MG63 (cell line): ENCODE measurements at places on chromosomes 1 and 21. TPM values are rescaled to one million over a fixed set of nuclear protein-coding genes. Genes with fewer than 3 reads are reported as not detected.

Gene TMPRSS15
- 0.20 TPM in 1 of 2 replicates, not detected in the other for total RNA-seq

Gene SLFNL1
- total RNA-seq: not detected in 2 replicates

Gene CCDC28B
- total RNA-seq: 1.5 TPM in 1 of 2 replicates, not detected in the other

Gene NR5A2
- total RNA-seq: not detected in 2 replicates

Gene NPR1
- total RNA-seq: 0.33 TPM in 1 of 2 replicates, not detected in the other

Gene SPRR1B
- total RNA-seq: not detected in 2 replicates

Gene NR0B2
- not detected in 2 replicates for total RNA-seq

Gene PROX1
- not detected in 2 replicates for total RNA-seq

Gene S100A6
- 474 and 904 TPM in 2 replicates for total RNA-seq

Gene UMODL1
- total RNA-seq: not detected in 2 replicates
